ENCODE measurements at places on chromosomes 7 and 10. TPM values are rescaled to one million over a fixed set of nuclear protein-coding genes. Genes with fewer than 3 reads are reported as not detected.

- no peak overlapping the region for H3K27ac ChIP-seq
- no peak overlapping the region for H3K4me3 ChIP-seq
- no peak for DNase-seq
- H3K4me1 ChIP-seq: peaks cover 60% of the 10 kb centered on the region
- H3K36me3 ChIP-seq: peaks cover 38% of the 10 kb centered on the region
These were observed 86.9 kb downstream of the CARD11 start for GRCh38 chr7:2956526-2957368.

- no peaks in the 10 kb centered on the region for H3K27me3 ChIP-seq
- H3K27ac ChIP-seq: no peak overlapping the region
- no peak overlapping the region for H3K4me3 ChIP-seq
- H3K4me1 ChIP-seq: no peaks in the 10 kb centered on the region
These were observed 1.4 kb downstream of the CLEC5A start for GRCh38 chr7:141945356-141945755.

DNA sequence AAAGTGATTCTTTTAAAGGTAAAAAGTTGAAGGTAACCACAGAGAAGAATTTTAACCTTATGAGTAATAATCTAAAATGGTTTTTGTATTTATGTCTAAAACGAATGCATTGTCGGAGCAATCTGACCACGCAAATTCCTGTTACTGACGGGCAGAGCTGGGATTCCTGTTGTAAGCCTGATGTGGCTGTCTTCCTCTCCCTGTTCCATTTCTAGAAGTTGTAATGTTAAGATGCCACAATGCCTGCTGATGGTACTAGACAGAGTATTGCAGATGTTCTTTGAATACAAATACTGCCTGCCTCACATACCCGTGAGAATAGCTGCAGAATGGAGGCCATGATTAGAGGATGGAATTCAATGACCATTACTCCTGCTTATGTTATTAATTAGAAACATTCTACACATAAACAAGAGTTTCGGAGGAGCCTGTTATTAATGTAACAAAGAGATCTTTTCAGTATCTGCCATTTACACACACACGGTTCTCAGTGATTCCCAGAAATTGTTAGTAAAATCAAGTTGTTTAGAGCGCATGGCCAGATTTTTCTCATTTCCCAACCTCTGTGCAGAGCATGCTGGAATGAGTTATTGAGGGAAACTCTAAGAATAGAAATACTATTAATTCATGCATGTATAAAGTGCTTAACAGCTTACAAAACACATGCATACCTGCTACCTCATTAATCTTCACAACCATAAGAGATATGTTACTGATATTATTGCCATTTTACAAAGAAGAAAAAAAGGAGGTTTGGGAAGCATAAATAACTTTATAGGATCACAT is 196.8 kb downstream of the PTN start:
- DNase-seq: no peak
- no peaks in the 10 kb centered on the region for H3K4me1 ChIP-seq

- H3K27ac ChIP-seq: no peak overlapping the region
- no peak overlapping the region for H3K4me3 ChIP-seq
- H3K36me3 ChIP-seq: no peaks in the 10 kb centered on the region
- H3K4me1 ChIP-seq: no peaks in the 10 kb centered on the region
These were observed 32.8 kb downstream of the TMEM130 start for GRCh38 chr7:98836811-98837629.

GRCh38 chr10:78717200-78717599 is 351.6 kb upstream of the ZMIZ1 start:
- H3K27me3 ChIP-seq: no peaks in the 10 kb centered on the region
- H3K4me1 ChIP-seq: no peaks in the 10 kb centered on the region
- no peak overlapping the region for H3K27ac ChIP-seq

- no peaks in the 10 kb centered on the region for H3K4me1 ChIP-seq
- H3K4me3 ChIP-seq: no peak within 1 kb of the TSS
- no peak within 1 kb of the TSS for H3K27ac ChIP-seq
- H3K36me3 ChIP-seq: no peaks in the 10 kb centered on the region
- no peak for DNase-seq
These were observed at the start of gene PRSS37 for GRCh38 chr7:141841385-141841784. Gene PRSS37 (minus strand): TSS chr7:141841485. CDS start chr7:141841049, 436 bp downstream.

- peaks cover 7% of the 10 kb centered on the region for H3K4me1 ChIP-seq
- no peak for DNase-seq
- H3K27ac ChIP-seq: no peak overlapping the region
- no peaks in the 10 kb centered on the region for H3K27me3 ChIP-seq
- no peaks in the 10 kb centered on the region for H3K36me3 ChIP-seq
These were observed 276.6 kb downstream of the MAD1L1 start for GRCh38 chr7:1956141-1956540.

DNA sequence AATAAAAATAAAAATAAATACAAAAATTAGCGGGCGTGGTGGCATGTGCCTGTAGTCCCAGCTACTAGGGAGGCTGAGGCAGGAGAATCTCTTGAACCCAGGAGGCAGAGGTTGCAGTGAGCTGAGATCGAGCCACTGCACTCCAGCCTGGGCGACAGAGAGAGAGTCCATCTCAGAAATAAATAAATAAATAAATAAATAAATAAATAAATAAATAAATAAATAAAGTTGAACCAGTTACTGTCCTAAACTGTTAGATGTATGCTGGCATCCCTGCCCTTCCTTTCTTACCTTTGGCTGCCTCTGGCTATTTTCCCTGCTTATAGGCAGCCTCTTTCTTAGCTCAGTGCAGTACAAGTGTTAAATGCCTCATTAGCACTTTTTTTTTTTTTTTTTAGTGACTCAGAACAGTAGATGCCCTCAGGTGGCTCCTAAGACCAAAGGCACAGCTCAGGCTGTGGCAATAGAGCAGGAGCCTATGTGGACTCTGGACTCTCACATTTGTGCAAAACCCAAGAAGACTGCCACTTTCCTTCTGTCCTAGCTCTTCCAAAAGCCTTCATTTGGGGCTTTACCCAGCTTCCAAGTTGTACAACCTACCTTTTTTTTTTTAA is 30.6 kb upstream of the CABCOCO1 start:
- no peak overlapping the region for H3K27ac ChIP-seq
- no peak for DNase-seq
- H3K27me3 ChIP-seq: no peaks in the 10 kb centered on the region
- no peaks in the 10 kb centered on the region for H3K36me3 ChIP-seq
- no peak overlapping the region for H3K4me3 ChIP-seq

- no peaks in the 10 kb centered on the region for H3K27me3 ChIP-seq
- H3K36me3 ChIP-seq: no peaks in the 10 kb centered on the region
- H3K4me3 ChIP-seq: no peak overlapping the region
- peaks cover 20% of the 10 kb centered on the region for H3K4me1 ChIP-seq
These were observed 161.0 kb downstream of the ST7 start for GRCh38 chr7:117114272-117114671.

- H3K36me3 ChIP-seq: peaks cover 5% of the 10 kb centered on the region
- H3K4me1 ChIP-seq: no peaks in the 10 kb centered on the region
- no peak overlapping the region for H3K27ac ChIP-seq
These were observed 46.3 kb downstream of the PLEKHA8 start for GRCh38 chr7:30074422-30075030.

DNA sequence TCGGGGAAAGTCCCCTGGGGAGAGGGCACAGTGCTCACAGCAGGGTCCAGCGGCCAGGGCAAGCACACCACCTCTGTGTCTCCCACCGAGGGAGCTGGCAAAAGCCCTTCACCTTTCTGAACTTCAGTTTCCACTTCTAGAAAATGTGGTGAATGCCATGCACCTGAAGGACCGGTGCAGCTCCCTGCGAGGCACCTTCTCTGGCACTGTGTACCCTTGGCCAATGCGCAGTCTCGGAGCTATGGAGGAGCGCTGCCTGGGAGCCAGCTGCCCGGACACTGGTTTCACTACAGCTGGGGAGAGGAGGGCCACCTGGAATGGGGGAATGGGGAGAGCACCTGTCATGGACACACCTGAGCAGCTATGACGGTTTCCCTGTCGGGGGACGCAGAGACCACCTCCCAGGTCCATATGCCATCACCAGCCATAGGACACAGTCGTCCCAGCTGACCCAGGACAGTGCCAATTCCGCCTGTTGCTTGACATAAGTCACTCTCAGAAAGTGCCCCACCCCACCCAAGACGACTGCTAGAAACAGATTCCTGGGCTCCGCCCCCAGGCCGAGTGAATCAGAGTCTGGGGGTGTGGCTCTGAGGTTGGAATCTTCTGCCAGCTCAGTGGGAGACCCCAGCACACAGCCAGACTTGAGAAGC is 16.8 kb downstream of the RASGEF1A start:
- no peak overlapping the region for H3K27ac ChIP-seq
- no peaks in the 10 kb centered on the region for H3K36me3 ChIP-seq
- H3K4me1 ChIP-seq: peaks cover 7% of the 10 kb centered on the region

- no peak overlapping the region for H3K27ac ChIP-seq
- no peaks in the 10 kb centered on the region for H3K4me1 ChIP-seq
- DNase-seq: no peak
- no peaks in the 10 kb centered on the region for H3K36me3 ChIP-seq
These were observed 21.6 kb downstream of the TACC2 start for GRCh38 chr10:122010405-122011050.

- H3K27me3 ChIP-seq: no peaks in the 10 kb centered on the region
- H3K36me3 ChIP-seq: no peaks in the 10 kb centered on the region
- H3K27ac ChIP-seq: no peak overlapping the region
- H3K4me1 ChIP-seq: peaks cover 64% of the 10 kb centered on the region
- H3K4me3 ChIP-seq: no peak overlapping the region
- no peak for DNase-seq
These were observed 33.6 kb downstream of the ARID5B start for GRCh38 chr10:61935077-61935476.

- no peak for DNase-seq
- no peak overlapping the region for H3K4me3 ChIP-seq
These were observed 720.3 kb downstream of the CCSER2 start for GRCh38 chr10:85048644-85049043.

GRCh38 chr10:44183667-44184632 is 200.9 kb downstream of the CXCL12 start:
- no peaks in the 10 kb centered on the region for H3K27me3 ChIP-seq
- H3K27ac ChIP-seq: no peak overlapping the region
- no peaks in the 10 kb centered on the region for H3K36me3 ChIP-seq
- H3K4me3 ChIP-seq: no peak overlapping the region
- no peaks in the 10 kb centered on the region for H3K4me1 ChIP-seq

DNA sequence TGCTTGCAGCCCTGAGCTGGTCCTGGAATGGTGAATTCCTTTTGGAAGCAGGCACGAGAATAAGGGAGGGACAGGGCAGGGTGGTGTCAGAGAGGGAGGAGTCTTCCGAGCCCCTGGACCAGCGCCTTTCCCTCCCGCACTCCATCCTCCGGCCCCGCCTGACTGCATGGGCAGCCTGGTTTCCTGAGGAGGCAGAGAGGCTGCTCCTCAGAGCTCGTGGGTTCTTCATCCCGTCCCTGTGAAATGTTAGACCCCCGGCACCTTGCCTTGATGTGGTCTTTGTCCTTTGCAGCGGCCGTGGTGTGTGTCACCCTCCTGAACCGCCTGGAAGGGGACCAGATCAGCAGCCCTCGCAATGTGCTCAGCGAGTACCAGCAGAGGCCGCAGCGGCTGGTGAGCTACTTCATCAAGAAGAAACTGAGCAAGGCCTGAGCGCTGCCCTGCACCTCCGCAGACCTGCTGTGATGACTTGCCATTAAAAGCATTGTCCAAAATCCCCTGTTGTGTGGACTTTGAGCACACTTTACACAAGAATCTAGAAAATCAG is 18.9 kb downstream of the UPP1 start:
- peaks cover 54% of the 10 kb centered on the region for H3K36me3 ChIP-seq
- no peak overlapping the region for H3K4me3 ChIP-seq
- no peaks in the 10 kb centered on the region for H3K27me3 ChIP-seq
- DNase-seq: no peak

- H3K4me3 ChIP-seq: no peak overlapping the region
- H3K36me3 ChIP-seq: no peaks in the 10 kb centered on the region
- no peak for DNase-seq
- no peaks in the 10 kb centered on the region for H3K27me3 ChIP-seq
- peaks cover 8% of the 10 kb centered on the region for H3K4me1 ChIP-seq
These were observed 271.6 kb downstream of the CCDC3 start for GRCh38 chr10:12729885-12730284.

DNA sequence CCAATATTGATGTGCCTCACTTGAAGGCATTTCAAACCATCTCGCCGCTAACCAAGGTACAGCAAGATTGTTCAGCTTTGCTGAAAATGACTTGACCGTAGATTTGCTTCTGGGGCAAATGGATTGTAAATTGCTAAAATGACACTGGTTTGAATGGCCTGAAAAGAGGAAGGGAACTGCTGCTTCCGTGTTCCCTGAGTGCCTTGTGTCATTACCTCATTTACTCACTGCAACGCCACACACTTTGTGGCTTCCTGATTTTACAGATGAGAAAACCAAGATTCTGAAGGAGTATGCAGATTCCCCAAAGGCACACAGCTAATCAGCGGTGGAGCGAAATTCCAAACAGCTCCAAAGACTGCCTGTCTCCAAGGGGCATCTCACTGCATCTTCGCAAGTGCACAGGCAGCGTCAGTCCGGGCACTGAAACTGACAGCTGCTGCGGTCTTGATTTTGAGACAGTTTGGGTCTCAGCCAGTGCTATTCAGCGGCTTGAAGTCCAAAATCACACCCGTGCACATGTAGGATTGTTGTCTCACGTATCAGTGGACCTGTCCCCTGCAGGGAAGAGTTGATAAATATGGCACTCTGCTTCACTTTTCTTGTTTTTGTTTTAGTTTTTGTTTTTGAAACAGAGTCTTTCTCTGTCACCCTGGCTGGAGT is 290.9 kb downstream of the DPP6 start:
- no peaks in the 10 kb centered on the region for H3K27me3 ChIP-seq
- H3K27ac ChIP-seq: no peak overlapping the region
- H3K36me3 ChIP-seq: no peaks in the 10 kb centered on the region
- H3K4me3 ChIP-seq: no peak overlapping the region

- no peak overlapping the region for H3K4me3 ChIP-seq
- no peaks in the 10 kb centered on the region for H3K36me3 ChIP-seq
- no peak overlapping the region for H3K27ac ChIP-seq
- no peak for DNase-seq
These were observed 163.9 kb downstream of the JCAD start for GRCh38 chr10:29895456-29895855.

DNA sequence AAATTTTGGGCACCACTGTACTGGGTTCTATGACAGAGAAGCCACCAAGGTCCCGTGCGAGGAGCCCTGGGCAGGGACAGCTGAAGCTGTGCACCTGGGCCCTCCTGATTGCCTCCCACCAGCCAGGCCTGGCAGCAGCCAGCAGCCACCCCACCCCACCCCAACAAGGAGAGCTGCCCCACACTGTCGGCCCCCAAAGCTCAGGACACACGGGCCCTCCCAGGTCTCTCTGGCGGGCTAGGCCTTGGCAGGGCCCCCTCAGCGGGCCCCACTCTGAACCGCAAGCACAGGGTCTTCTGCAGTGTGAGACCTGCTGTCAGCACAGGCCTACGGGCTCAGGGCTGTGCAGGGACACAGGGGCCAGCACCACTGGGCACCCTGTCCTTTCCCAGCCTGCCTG is 5.5 kb downstream of the GPR146 start:
- no peak for DNase-seq
- peaks cover 62% of the 10 kb centered on the region for H3K4me1 ChIP-seq
- H3K27me3 ChIP-seq: no peaks in the 10 kb centered on the region
- no peak overlapping the region for H3K27ac ChIP-seq

- no peaks in the 10 kb centered on the region for H3K4me1 ChIP-seq
- no peak for DNase-seq
- no peaks in the 10 kb centered on the region for H3K27me3 ChIP-seq
- H3K4me3 ChIP-seq: no peak overlapping the region
- no peak overlapping the region for H3K27ac ChIP-seq
These were observed 153.8 kb upstream of the AKR1E2 start for GRCh38 chr10:4672201-4672600.

COL28A1 gene
- total RNA-seq: 0.15 TPM

SORCS1 gene
- not detected for total RNA-seq

ZNF425 gene
- total RNA-seq: 4.0 TPM

PON1 gene
- total RNA-seq: not detected

LEP gene
- not detected for total RNA-seq

HMX3 gene
- total RNA-seq: not detected

SPDYE9 gene
- not detected for total RNA-seq

PUS7 gene
- total RNA-seq: 5.9 TPM

PDGFA gene
- total RNA-seq: not detected

Data from CD4-positive, alpha-beta memory T cell (primary cell).